Endothelial cell of umbilical vein (primary cell): ENCODE measurements at places on chromosomes 12 and 14.

GRCh38 chr14:22814941-22815713, at the start of gene SLC7A7:
Gene SLC7A7, minus strand, starts transcription at chr14:22815435. Its CDS starts 2,037 bp downstream, at chr14:22813398.
- no peak for DNase-seq

- DNase-seq: peak; percentile 79
These were observed 220.6 kb upstream of the RGS6 start for GRCh38 chr14:71711619-71712018.

- no peak for DNase-seq
These were observed 30.4 kb upstream of the CISTR start for GRCh38 chr12:53782093-53782703.

DNA sequence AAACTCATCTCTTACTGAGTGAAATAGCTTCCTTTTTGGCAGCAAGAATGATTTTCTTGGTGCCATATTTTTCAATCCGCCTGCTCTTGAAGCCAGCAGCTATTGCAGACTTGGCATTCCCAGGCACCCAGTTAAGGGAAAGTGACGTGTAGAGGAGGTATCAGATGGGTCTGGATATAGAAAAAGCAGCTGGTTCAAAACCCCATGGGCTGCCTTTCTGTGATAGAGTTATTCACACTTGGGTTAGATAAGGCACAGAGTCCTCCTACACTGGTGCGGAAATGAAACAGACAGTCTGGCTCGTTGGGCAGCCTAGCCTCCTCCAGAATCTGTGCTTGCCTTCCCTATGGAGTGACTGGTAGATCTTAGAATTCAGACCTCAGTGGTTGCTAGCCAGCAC, 62.2 kb downstream of the PTPN11 start:
- no peak for DNase-seq

GRCh38 chr14:22243971-22244581, 344.9 kb downstream of the DAD1 start:
- DNase-seq: no peak

DNA sequence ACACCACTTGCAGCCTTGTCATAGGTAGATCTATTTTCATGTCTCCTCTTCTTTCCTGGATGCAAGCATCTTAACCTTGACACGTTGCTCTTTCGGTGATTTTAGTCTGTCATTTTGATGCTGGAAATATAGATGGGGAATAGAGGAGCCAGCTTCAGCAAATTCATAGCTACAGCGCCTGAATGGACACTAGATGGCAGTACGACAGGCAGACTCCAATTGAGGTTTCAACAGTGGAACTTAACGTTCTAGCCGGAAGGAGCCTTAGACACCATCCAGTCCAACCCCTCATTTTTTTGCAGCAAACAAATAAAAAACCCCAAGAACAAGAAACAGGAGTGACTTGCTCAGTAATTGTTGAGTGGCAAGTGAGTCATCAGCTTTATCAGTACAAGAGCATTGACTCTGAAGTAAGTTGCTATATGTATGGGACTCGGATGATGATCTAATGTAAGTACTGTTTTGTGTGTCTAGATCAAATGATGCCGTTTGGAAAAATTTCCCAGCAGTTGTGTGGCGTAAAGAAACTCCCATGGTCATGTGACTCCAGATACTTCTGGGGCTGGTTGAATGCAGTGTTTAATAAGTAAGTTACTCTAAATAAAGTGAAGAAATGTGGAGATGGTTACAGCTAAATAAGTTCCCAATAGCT, 9.0 kb downstream of the DMAC2L start:
- peak; percentile 96 for DNase-seq

GRCh38 chr14:98404811-98405210, 867.2 kb downstream of the BCL11B start:
- DNase-seq: no peak

DNA sequence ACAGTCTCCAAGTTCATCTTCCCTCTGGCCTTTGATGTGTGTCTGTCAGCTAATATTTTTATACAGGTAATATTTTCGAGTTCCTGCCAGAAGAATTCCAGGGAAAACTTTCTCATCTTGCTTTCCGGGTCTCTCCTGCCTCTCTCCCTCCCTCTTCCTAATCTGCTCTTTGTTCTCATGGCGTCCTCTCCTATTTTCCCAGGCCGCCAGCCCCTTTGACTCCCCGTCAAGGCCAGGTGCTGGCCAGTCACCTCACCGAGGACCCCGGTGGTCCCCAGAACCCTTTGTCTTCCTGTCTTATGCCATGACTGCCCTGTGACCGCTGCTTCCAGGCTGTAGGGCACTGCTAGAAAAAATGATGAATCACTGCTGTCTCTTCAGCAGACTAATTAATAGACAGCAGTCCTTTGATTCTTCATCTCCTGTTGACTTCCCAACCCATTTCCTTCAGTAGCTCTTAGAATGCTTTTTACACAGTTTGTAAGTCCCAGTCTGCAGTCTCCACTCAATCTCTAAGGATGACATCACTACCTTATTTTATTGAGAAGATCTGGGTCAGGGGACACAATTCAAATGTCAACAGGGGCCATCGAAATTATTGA, 40.7 kb downstream of the PPFIBP1 start:
- peak; percentile 67 for DNase-seq

DNA sequence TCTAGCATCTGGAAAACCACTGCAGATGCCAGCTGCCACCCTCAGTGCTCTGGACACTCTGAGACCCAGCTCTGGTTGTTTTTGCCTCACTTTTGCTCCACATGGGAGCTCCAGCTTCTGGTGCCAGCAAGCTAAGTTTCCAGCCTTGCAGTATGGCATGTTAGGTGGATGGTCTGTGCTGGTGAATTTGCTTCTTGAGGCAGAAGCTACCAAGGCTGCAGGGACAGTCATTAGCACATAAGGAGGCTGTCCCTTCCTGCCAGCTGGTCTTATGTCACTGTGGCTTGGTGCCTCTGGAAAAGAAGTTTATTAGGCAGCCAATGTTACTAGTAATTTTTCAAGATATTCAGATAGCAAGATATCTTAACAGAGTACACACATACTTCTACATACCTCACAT, 64.2 kb upstream of the CSRP2 start:
- no peak for DNase-seq

DNA sequence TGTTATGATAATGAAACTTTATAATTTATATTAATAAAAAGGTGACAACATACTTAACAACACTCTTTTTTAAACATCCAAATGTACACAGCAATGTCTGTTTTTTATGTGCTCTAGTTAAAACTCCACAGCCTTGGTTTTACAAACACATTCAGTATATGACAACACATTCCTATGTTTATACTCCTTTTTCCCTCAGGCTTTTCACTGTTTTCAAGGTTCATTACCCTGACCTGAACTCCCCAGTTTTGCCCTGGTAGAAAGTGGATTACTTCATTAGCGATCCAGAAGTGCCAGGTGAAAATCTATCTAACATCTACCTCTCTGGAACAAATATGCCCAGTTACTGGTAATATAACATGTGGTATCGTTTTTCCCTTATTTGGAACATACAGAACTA, 340.2 kb upstream of the DDHD1 start:
- DNase-seq: no peak

DNA sequence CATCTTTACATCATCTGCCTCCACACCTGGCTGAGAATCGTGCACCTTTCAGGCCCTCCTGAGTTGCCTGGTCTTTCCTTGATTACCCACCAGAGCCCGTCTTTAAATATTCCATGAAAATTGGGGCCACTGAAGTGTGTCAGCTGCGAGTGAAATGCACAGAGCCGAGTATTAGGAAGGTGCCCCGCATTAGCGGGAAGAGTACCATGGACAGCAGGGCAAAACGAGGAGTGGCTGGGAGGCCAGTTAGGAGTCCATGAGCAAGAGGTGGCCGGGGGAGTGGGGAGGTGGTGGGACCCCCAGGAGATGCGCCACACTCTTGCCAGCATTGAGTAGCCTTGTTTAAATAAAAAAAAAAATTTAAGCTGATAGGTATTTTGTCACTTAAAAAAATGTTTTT, 99.6 kb downstream of the TSPAN9 start:
- DNase-seq: no peak

DNA sequence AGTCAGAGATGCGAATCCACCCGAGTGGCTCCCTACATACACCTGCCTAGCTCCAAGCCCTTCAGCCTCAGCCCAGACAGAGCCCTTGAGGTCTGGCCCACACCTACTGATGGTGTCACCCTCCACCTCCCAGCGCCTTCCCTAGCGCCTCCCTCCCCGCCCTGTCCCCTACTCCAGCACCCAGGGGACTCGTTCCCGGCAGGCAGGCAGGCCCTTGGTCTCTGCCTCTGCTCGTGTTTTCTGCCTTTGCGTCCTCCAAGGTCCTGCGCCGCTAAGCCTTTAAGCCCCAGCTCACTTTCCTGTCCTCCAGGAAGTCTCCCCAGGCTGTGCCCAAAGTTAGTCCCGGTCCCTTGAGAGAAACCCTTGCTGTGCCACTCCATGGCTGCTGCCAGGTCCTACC, 12.7 kb downstream of the INF2 start:
- no peak for DNase-seq

GRCh38 chr14:39766397-39767000, 334.3 kb upstream of the FBXO33 start:
- DNase-seq: no peak

GRCh38 chr14:102584871-102585869, 7.3 kb upstream of the RCOR1 start:
- peak; percentile 53 for DNase-seq

DNA sequence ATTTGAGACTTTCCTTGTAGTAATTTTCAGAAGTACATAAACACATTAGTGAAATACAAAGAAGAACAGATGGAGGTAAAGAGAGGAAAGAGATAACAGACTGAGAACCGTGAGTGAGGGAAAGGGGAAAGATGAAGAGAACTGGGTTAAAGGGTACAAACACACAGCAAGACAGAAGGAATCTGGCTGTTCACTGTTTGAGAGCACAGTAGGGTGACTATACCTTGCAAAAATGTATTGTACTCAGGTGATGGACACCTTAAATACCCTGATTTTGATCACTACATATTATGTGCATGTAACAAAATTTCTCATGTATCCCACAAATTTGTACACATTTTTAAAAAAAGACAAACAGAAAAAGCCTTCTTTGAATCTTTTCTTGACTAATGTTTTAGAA, 2.7 kb upstream of the TRHDE start:
- DNase-seq: no peak

DNA sequence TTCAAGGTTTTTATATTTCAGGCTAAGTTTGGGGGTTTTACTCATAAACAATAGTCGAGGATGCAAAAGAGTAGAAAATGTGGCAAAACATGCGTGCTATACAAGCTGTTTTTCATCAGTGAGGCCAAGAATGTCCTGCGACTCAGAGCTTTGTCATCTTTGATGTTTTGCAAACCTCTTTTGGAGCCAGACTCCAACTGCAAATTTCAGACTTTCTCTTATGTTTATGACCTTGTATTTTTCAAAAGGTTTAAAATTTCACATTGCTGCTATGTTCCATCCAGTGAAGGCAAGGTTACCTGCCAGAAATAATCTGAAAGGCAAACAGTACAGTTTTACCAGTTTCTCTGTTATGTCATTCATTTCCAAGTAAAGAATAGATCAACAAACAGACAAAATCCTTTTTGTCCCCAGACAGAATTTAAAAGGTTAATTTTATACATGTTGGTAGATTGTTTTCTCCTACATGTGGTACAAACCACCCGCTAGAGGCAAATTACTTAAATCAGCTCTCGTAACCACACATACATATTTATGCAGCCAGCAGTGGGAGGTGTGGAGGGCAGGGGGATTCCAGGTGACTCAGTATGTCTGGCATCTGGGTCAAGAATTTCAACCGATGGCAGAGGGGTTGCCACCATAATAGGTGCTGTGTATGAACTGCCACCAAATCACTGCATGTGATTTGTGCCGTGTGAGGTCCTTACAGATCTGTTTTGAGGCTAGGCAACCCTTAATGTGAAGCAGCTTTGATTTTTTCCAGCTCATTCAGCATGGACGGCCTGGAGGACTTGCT, 119.8 kb upstream of the CPM start:
- peak; percentile 62 for DNase-seq

DNA sequence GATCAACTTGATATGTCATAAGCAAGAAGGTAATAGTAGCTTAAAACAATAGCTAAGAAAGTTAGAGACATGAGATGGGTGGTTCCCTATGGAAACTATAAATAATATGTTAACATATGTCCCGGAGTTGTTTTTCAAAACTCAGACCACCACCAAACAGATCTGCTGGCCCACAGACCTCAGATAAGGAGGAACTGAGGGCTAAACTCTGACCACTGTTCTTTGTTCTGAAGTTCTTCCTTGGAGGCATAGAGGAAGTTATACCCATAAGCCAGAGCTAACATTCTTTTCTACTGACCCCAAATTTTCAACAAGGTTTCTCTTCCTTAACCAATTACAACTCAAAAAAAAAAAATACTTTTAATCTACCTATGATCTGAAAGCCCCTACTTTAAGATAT, 156.1 kb upstream of the FSCB start:
- no peak for DNase-seq

GRCh38 chr14:106507354-106507753, 981.0 kb downstream of the TMEM121 start:
- no peak for DNase-seq

GRCh38 chr12:13177906-13178305, 18.6 kb upstream of the EMP1 start:
- DNase-seq: no peak

- no peak for DNase-seq
These were observed 91.9 kb upstream of the RESF1 start for GRCh38 chr12:31867292-31867691.

GRCh38 chr12:98156697-98157096, 358.7 kb upstream of the TMPO start:
- DNase-seq: no peak

DNA sequence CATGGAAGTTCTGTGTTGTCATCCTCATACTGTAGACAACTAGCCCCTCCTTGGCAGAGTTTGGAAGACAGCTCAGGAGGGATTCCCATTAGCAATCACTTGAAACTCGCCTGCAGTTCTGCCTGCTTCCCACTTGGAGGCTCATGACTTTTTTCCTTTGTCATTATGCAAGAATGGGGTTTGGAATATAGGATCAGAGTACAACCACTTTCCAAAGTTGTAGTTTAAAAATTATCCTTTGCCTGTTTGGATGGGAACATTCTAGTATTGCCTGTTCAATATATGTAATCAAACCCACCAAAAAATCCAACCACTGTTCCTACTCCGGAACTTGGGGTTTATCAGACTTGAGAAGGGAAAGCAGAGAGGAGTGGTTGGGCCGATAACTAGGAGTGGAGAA, 2.1 kb upstream of the GPD1 start:
- DNase-seq: peak; percentile 22

DNA sequence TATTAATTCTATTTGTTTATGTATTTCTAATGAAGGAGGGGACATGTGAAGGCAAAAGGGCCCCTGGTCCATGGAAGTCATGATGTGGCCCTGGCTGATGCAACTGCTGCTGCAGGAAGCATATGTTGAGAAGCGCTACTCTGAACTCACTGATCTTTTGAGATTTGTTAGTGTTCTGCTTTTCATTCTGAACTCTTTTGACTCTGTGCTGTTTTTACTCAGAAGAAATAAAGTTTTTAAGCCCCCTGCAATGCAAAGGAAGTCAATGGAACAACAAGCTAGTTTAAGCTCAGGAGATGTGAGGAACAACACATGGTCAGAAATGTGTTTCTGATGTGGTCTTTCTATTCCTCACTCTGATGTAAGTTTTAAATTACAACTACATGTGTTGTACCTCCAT, 88.9 kb upstream of the BTG1 start:
- DNase-seq: no peak

- DNase-seq: no peak
These were observed 1617.8 kb upstream of the FLRT2 start for GRCh38 chr14:83912032-83912642.

- DNase-seq: no peak
These were observed 189.0 kb downstream of the AACS start for GRCh38 chr12:125254236-125254635.

GRCh38 chr12:32265456-32265855, 133.9 kb upstream of the FGD4 start:
- DNase-seq: no peak

- DNase-seq: no peak
These were observed 36.9 kb downstream of the BCL11B start for GRCh38 chr14:99234961-99235571.

- no peak for DNase-seq
These were observed 668 bp downstream of the MRPS35 start for GRCh38 chr12:27711317-27711682.
